ENCODE measurements at places on chromosomes 4 and X.
A peak's percentile ranks its signal among the peaks of the same experiment; 100 is the strongest.

GRCh38 chrX:3638280-3638873 lies 75.1 kb downstream of the PRKX start:
- DNase-seq: peak; percentile 33

GRCh38 chrX:24777660-24778059 lies 83.9 kb downstream of the POLA1 start:
- no peak for DNase-seq

GRCh38 chr4:49516796-49517195 lies 530.7 kb downstream of the CWH43 start:
- DNase-seq: no peak

GRCh38 chr4:83974111-83974780 lies 438.3 kb downstream of the GPAT3 start:
- no peak for DNase-seq

GRCh38 chr4:32423267-32423666 lies 1703.1 kb downstream of the PCDH7 start:
- DNase-seq: no peak

DNA sequence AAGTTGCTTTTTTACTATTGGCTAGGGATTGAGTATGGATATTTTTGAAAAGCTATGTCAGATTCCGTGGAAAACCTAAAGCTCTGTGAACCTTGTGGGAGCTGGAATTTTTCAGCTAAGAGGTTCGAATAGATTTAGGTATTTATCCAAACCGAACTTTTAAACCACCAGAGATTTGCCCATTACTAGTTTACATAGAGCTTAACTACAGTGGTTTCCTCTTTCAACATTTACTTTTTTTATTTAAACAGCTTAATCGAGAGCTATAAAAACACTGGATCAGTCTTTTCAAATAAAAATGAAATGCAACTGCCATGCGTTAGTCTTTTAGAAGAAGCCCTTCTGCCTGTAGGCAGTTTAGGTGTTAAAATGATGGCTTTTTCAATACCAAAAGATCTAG lies 377.0 kb downstream of the RPA4 start:
- no peak for DNase-seq

DNA sequence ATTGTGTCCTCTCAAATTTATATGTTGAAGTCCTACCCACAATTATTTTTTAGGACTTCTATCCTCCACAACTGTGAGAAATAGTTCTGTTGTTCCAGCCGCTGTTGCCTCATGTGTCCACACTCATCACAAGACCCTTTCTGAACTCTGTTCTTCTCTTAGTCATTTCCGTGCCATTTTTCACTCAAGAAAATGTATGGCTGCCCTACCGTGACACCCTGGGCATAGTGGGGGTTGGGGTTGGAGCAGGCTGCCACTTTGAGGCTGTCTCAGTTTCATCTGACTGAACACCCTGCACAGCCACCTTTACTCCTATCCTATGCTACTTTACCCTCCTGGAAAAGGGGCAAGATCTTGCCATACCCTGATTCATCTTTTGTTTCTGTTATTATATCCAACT lies 319.1 kb downstream of the TENM3 start:
- DNase-seq: no peak

GRCh38 chr4:13535708-13536361 lies 8.5 kb downstream of the NKX3-2 start:
- DNase-seq: no peak

- DNase-seq: no peak
Measured at GRCh38 chrX:15310117-15310516, 5.3 kb downstream of the ASB11 start.

- peak; percentile 59 for DNase-seq
Measured at GRCh38 chrX:150692831-150693724, at the start of gene MTMR1. TSS of gene MTMR1 (plus strand) at chrX:150693396. CDS start at chrX:150693531, 135 bp downstream.

DNA sequence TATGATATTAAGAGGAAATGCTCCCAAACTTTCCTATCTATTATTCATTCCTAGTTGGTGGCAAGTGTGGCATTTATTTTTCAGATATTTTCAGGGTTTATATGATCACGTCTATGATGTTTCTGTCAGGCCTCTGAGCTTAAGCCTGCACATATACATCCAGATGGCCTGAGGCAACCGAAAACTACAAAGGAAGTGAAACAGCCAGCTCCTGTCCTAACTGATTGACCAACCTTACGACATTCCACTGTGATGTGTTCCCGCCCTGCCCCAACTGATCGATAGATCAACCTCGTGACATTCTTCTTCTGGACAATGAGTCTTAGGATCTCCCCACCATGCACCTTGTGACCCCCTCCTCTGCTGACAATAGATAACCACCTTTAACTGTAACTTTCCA lies 67.6 kb upstream of the CTSO start:
- no peak for DNase-seq

- no peak for DNase-seq
Measured at GRCh38 chr4:182277377-182277776, 34.2 kb downstream of the TENM3 start.

GRCh38 chrX:79138658-79139241 lies 5.7 kb upstream of the GPR174 start:
- DNase-seq: no peak

DNA sequence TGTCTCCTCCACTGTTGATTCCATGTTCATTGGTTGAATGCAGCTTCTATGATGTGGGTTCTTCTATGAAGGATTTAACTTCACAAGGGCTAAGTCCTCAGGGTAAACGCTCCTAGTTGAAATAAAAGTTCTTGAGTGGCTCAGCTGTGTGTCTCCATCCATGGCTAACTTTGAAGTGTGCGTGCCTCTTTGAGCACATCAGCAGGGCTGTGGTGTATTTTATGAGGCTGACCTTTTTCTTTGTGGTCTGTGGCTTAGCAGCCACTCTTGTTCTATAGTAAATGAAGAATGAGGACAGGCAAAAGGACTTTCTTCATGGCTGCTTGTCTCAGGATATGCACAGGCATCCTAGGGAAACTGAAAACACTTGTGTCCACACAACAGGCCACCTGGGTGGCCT lies 88.5 kb downstream of the KIT start:
- DNase-seq: no peak

- DNase-seq: no peak
Measured at GRCh38 chr4:42144028-42144427, 8.4 kb downstream of the BEND4 start.

DNA sequence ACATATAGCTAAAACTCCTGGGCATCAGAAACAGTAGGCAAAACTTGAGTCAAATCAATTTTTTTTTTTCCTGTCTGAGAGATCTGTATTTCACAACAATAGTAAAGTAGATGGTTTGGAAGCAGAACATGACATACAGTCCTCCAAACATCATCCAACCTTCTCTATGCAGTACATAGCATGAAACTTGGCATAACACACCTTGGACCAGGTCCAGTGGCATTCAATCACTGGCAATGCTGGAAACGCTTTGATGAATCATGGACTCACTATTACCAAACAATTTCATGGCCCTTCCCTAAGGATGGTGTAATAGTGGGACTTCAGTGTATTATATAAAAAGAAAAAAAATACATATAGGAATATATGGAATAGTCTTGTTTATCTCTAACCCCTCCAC lies 154.6 kb downstream of the FMR1NB start:
- DNase-seq: no peak

GRCh38 chrX:154430916-154431315 lies 2.4 kb downstream of the ATP6AP1 start:
- no peak for DNase-seq

DNA sequence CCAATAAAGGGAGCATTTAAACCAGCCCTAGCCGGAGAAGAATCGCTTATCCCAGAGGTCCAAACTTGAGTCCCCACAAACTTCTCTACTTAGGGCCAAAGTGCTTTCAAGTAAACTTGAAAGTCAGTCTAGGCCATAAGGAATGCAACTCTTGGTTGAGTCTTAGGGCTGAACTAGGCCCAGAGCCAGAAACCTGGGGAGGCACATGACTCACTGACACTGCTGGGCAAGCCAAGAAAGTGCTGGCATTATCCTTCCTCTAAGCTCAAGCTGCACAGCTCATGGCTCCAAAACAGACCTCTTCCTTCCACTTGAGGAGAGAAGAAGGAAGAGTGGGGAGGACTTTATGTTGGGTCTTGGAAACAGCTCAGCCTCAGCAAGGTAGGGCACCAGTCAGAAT lies 1257.3 kb upstream of the DIAPH2 start:
- DNase-seq: no peak

DNA sequence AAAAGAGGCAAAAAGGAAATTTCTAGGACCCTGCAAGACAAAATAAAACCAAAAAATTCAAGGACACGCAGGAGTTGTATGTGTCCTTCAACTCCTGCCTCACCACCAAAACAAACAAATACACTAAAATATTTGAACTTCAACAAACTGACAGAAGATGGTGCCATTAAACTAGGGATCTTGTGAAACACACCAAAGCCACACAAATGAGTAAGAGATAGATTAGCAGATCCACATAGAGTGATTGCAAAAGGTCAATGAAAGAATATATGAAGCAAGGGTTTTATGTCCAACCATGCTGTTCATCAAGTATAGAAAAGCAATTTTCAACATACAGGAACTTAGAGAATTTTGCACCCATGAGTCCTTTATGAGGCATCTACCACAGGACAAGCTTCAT lies 40.1 kb upstream of the SCML1 start:
- DNase-seq: peak; percentile 9

DNA sequence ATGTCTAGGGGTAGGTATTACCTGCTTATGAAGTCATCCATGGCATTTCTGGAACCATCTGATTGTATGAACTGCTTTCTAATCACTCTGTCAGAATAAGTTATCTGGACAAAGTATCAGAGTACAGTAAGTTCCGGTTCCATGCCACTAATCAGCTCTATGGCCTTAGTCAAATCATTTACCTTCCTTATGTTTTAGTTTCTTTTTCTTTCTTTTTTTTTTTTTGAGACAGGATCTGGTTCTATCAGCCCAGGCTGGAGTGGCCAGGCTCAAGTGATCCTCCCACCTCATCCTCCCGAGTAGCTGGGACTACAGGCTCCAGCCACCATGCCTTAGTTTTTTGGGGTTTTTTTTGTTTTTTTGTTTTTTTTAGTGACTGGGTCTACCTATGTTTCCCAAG lies 11.5 kb downstream of the XIAP start:
- DNase-seq: no peak

DNA sequence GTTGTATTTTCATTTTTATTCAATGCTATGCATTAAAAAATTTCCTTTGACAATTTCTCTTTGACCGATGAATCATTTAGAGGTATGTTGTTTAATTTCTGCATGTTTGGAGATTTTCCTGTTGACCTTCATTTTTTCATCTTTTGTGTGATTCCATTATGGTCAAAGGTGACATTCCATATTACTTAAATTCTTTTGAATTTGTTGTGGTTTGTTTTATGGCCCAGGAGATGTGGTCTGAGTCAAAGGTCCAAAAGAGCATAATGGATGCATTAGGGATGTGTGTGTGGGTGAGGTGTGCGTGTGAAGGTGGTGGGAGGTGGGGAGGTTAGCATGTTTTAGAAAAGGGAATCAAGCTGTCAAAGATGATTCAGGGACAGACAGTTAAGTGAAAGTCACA lies 76.0 kb upstream of the GIMD1 start:
- no peak for DNase-seq

DNA sequence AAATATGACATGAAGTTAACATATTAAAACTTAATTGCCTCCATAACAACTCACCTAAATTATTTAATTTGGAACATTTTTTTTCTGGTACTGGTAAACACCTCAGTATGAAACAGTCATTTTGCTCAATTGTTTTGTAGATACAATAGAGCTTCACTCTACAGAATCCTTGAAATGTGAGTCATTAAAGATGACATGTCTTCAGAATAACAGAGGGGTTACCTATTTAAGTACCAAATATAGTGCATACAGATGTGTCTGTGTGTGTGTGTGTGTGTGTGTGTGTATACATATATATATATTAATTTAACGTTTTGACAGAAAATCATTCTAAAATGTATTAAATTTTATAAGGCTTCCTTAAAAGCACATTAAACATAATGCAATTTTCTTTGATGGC lies 297.6 kb downstream of the INPP4B start:
- DNase-seq: no peak

GRCh38 chr4:155081222-155081621 lies 127.2 kb upstream of the NPY2R start:
- no peak for DNase-seq

- DNase-seq: no peak
Measured at GRCh38 chr4:155495572-155496293, 119.0 kb upstream of the MAP9 start.

DNA sequence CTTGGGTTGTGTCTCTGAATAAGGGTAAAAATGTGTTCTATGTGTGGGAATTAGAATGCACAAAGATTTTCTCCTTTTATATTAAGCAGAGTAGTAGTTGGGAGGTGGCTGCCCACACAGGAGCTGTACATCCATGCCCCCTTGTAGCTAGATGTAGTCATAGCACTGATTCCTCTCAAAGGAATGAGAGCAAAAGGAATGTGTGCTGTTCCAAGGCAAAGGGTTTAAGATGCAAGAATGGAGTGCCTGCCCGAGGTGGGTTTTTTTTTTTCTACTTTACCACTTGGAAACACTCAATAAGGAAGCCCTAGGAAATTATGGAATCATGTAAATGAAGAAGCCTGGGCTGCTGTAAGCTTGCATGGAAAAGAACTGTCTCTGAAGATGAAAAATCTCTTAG lies 2183.2 kb upstream of the AGA start:
- DNase-seq: no peak

- no peak for DNase-seq
Measured at GRCh38 chr4:98653890-98654867, 4.2 kb downstream of the TSPAN5 start.

GRCh38 chr4:22434895-22435294 lies 81.0 kb downstream of the ADGRA3 start:
- DNase-seq: no peak

GRCh38 chr4:125359960-125360634 lies 45.3 kb downstream of the FAT4 start:
- no peak for DNase-seq

DNA sequence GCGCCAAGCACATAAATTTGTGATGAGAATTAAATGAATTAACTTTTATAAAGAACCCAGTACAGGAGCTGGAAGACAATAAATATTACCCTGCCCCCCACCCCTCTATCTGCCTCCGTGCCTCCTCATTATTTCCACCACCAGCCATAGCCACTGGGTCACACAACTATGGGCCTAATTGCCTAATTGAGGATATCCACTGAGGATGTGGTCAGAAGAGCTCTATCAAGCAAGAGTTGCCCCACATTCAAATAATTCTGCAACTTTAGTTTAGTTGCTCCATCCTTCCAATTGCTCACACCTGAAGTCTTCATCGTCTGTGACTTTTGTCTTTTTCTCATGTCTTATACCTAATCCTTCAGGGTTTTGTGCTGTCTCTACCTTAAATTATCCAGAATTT lies 9.5 kb upstream of the CXCL8 start:
- DNase-seq: no peak

DNA sequence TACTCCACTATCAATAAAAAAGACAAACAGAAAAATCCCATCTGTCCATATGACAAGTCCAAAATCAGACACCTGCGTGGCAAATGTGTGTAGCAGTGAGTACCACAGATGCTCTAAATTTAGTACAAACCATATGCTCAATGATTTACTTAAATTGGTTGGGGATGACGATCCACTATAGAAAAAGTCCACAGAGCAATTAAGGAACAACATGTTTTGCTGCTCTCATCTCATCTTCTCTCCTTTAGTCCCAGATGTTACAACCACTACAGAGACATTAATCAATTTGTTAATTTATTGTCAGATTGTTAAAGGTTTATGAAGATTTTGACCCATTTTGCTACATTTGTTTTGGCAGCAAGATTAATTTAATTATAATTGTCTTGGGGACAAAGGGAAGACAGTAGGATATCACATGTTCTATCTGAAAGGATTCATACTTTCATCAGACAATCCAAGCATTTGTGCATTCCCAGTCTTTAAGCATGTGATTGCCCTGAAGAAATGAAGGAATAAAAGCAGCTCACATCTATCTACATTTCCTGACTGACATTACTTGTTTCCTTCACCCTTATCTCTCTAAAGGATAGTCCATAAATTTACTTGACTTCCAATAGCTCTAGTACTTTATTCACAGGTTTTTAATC lies 2268.1 kb downstream of the PCDH7 start:
- DNase-seq: no peak
